T-helper 17 cell (primary cell): ENCODE measurements at places on chromosomes 4 and X.

DNA sequence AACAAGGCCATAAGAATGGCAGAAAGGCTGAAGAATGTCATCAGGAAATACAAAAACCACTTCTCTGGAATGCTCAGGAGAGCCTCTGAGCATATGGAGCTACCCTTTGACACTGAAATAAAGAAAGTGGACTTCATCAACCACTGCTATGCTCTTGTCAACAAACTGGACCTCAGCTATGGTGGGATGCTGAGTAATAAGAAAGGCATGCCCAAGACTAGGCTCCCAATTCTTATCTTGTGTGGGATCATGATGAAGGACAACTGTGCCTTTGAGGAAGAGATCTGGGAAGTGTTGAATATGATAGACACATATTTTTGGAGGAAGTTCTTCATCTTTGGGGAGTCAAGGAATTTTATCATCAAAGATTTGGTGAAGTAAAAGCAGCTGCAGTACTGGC, 86.9 kb upstream of the MAGEB16 start:
- H3K4me3 ChIP-seq, result no peak overlapping the region
- no peaks in the 10 kb centered on the region for H3K27me3 ChIP-seq
- no peaks in the 10 kb centered on the region for H3K4me1 ChIP-seq
- H3K36me3 ChIP-seq, result no peaks in the 10 kb centered on the region
- H3K27ac ChIP-seq, result no peak overlapping the region

DNA sequence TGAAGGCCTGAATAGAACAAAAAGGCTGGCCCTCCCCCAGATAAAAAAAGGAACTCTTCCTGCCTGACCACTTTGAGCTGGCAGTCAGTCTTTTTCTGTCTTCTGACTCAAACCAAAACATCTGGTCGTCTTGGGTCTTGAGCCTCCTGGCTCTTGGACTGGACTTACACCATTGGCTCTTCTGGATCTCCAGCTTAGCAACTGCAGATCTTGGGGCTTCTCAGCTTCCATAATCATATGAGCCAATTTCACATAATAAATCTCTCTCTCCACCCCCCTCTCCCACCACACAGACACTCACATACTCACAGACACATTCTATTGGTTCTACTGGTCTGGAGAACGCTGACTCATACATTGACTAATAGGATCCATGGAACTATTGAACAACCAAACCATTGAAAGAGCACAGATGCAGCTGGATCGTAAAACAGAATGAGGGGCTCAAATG, 15.6 kb upstream of the CWH43 start:
- H3K4me1 ChIP-seq, result no peaks in the 10 kb centered on the region
- H3K27ac ChIP-seq, result no peak overlapping the region
- no peak for DNase-seq
- H3K27me3 ChIP-seq, result peaks cover 38% of the 10 kb centered on the region
- H3K4me3 ChIP-seq, result no peak overlapping the region

DNA sequence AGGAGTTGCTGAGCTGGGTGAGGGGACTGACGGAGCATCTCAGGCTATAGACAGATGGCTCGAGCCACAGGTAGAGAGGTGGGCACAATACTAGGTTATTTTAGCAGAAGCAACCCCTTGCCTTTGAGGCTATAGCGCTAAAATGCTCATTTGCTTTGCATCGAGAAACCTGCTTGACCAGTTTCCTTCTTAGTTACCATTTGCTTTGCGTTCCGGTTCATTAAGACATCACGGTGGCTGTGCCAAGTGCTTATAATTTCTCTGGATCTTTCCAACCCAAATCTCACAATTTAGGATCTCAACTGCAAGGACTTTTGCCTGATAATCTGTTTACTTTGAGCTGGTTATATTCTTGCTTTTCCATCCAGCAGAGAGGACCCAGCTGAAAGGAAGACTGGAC, 40.8 kb downstream of the DLG3 start:
- no peak for DNase-seq
- H3K27me3 ChIP-seq, result no peaks in the 10 kb centered on the region
- peaks cover 6% of the 10 kb centered on the region for H3K4me1 ChIP-seq
- H3K27ac ChIP-seq, result peak overlapping the region; percentile 27
- H3K36me3 ChIP-seq, result peaks cover 4% of the 10 kb centered on the region
- H3K4me3 ChIP-seq, result no peak overlapping the region

DNA sequence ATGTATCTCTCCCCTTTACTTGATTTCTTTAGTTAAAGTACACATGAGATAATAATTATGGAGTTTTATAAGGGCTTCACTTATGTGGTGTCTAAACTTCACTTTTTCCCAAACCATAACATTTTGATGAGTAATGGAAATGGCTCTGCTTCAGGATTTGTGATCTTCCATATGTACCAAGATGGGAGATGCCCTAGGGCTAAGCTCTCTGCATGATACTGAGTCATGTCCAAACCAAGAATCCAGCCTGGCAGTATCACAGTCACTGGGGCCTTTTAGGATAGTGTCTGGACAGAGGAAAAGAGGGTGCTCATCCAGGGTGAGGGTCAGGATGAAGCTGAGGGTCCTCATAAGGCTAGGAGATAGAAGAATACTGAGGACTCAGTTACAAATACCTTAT, 47.9 kb upstream of the PAGE3 start:
- H3K27ac ChIP-seq, result no peak overlapping the region
- no peaks in the 10 kb centered on the region for H3K27me3 ChIP-seq
- no peak for DNase-seq
- peaks cover 2% of the 10 kb centered on the region for H3K36me3 ChIP-seq

DNA sequence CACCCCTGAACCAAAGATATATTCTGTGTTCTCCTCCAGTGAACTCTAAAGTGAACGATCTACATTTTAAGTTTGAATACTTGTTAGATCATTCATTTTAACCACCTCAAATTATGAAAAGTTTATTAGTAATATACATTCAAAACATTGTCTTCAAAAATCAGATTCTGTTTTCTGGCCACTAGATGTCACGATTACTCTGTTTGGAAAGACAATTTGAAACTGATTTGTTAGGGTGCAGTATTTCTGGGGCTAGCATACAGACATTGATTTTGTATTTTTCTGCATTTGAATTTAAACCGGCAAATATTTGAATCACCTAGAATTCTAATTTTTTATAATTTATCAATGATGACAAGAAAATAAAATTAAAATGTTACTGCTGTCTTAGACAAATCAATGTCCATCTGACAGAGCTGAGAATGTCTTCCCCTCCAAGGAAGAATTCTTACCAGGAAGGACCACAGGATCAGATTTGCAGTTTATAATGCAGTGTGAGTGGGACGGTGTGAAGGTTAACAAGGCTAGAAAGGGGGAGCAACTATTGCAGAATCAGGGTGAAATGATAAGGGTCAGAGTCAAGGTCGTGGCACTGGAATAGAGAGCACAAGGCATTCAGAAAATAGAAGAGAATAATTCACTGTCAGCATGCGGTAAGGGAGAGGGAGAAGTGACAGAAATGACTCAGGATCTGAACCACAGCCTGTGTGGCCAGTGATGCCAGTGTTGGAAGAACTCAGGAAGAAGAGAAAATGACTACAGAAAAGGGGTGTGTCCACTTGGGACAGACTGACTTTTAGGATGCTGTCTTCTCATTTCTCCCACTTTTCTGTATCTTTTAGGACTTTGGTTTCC, 91.6 kb downstream of the ANXA10 start:
- H3K27ac ChIP-seq, result no peak overlapping the region
- no peaks in the 10 kb centered on the region for H3K27me3 ChIP-seq
- H3K4me3 ChIP-seq, result no peak overlapping the region
- H3K36me3 ChIP-seq, result no peaks in the 10 kb centered on the region

DNA sequence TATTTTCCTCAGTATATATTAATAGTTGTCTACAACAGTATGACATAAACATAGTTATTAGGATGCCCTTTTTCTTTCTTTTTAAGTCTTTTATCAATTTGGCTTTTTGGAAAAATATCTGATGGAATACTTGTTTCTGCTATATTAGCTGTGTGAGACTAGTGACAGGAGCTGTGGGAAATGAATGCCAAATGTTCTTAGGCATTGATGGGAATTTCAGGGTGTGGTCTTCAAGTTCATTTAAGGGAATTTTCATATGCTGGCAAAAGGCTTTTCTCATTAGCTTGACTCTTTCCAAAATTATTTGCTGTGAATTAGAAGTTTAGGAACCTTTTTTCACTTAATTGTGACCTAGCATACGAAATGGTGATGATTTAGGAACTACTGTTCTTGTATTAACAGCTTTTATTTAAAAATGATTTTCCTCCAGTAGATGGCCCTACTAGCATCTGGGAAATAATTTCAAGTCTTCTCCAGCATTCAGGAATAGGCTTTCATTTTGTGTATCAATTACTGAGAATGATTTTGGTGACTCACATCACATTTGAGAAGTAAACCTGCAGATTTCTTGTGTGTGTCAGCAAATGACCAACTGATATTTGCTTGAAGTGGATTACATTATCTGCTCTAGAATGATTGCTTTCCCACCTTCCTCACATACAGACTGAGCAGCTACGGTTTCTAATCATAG, 70.9 kb downstream of the HTT start:
- peaks cover 2% of the 10 kb centered on the region for H3K4me1 ChIP-seq
- no peak overlapping the region for H3K27ac ChIP-seq
- H3K4me3 ChIP-seq, result no peak overlapping the region

DNA sequence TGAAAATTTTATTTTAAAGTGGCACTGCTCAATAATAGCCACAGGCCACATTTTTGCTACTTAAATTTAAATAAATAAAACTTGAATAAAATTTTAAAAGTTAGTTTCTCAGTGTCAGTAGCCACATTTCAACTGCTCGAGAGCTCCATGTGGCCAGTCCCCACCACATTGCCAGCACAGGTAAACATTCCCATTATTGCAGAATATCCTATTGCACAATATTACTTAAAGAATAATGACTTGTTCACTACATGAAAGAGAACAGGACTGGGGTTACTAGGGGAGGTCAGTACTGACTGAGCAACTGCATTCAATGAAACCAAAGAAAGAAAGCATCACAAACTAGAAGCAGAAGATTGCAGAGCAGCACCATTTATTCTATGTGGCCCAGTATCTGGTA, 2201.6 kb upstream of the TENM3 start:
- H3K4me3 ChIP-seq, result no peak overlapping the region
- H3K27ac ChIP-seq, result no peak overlapping the region
- no peaks in the 10 kb centered on the region for H3K27me3 ChIP-seq

DNA sequence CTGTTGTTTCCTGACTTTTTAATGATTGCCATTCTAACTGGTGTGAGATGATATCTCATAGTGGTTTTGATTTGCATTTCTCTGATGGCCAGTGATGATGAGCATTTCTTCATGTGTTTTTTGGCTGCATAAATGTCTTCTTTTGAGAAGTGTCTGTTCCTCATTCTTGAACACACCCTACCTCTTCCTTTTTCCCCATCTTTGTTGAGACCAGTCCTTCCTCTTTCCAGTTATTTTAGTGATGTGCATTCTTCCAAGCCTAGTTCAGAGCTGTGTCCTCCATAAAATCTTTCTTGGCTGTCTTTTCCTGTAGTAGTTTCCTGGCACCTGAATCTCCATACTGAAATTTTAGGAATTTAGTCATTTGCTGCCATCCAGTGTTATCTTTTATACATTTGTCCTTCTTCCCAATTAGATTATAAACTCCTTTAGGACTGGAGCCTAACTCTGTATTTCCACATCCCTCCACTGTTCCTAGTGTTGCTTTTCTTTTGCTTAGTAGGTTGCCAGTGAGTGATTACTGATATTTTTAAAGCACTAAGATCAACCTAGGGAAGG, 11.4 kb downstream of the FHIP1A start:
- DNase-seq, result no peak
- H3K36me3 ChIP-seq, result no peaks in the 10 kb centered on the region
- no peak overlapping the region for H3K27ac ChIP-seq
- H3K4me3 ChIP-seq, result no peak overlapping the region
- H3K27me3 ChIP-seq, result peaks cover 30% of the 10 kb centered on the region
- H3K4me1 ChIP-seq, result no peaks in the 10 kb centered on the region

DNA sequence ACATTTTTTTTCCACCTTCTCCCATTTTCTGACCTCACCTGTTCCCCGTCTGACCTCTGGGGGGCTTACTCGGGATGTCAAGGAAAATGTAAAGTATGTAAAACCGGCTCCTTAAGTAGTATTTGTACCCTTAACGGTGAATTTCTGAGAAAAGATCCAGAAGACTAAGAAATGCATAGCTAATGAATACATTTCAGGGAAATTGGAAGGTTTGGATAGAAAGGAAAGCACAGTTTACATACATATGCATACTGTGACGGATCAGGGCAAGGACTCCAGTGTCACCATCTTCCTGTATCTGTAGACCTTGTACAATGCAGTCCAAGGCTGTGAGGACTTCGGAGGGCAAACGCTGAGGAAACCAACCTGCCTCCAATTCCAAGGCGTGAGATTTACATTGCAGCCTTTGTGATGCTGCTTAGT, 2185.9 kb upstream of the TENM3 start:
- H3K4me3 ChIP-seq, result no peak overlapping the region
- no peaks in the 10 kb centered on the region for H3K36me3 ChIP-seq
- H3K27ac ChIP-seq, result no peak overlapping the region

DNA sequence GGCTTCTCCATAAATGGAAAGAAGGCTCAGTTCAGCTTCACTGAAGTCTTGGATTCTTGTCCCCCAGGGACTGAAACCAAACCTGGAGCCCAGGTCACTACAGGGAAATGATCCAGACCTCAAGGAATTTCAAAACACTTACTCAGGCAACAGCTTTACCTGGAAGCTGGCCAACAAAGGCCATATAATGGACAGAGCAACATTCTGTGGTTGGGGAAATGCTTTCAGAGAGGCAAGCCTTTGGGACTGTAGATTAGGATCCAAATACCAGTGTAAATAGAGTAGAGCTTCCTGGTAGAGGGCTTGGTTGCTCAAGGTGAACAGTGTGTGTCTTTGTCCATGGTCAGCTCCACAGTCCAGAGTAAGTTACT, 57.0 kb upstream of the PROM1 start:
- H3K27ac ChIP-seq, result no peak overlapping the region
- no peak for DNase-seq
- H3K27me3 ChIP-seq, result peaks cover 20% of the 10 kb centered on the region
- peaks cover 2% of the 10 kb centered on the region for H3K36me3 ChIP-seq
- H3K4me3 ChIP-seq, result no peak overlapping the region

DNA sequence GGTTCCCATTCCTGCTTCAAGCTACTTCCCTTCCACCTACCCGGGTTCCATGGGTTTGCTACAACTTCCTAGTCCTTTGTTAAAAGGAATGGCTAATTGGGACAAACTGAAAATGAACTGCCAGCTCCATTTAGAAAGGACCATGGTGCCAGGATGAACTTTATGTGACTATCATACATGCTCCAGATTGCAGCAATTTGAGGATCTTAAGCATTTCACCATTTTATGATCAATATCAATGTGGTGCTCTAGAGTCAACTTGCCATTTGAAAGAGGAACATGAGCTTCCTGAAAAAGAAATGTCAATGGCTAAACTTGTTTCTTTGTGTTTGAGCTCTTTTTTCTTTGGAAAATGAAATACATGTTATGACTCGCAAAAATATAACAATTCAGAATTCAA, 92.7 kb upstream of the IL15 start:
- H3K27me3 ChIP-seq, result peaks cover 9% of the 10 kb centered on the region
- DNase-seq, result no peak
- H3K36me3 ChIP-seq, result peaks cover 4% of the 10 kb centered on the region
- no peak overlapping the region for H3K4me3 ChIP-seq
- H3K4me1 ChIP-seq, result no peaks in the 10 kb centered on the region
